ENCODE measurements at places on chromosomes 6 and 20. TPM values are rescaled to one million over a fixed set of nuclear protein-coding genes. Genes with fewer than 3 reads are reported as not detected.

DNA sequence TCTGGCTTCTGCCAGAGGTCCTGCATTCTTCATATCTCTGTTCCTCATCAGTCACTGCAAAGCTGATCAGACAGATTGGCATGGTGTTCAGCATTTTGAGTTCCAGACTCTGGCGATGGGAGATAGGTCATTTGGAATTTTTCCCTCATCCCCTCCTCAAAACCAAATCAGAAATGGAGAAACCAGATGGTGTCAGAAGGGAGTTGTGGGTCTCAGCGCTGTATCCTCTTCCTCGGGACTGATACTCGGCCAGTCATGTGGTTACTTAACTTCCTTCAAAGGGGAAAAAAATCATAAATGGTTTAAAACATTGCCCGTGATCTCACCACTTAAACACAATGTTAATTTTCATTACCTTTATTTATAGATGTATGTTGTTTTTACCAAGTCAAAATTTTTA, 75.8 kb downstream of the IGF2R start:
- no peaks in the 10 kb centered on the region for H3K36me3 ChIP-seq
- H3K27ac ChIP-seq: no peak overlapping the region
- no peaks in the 10 kb centered on the region for H3K27me3 ChIP-seq
- DNase-seq: no peak

DNA sequence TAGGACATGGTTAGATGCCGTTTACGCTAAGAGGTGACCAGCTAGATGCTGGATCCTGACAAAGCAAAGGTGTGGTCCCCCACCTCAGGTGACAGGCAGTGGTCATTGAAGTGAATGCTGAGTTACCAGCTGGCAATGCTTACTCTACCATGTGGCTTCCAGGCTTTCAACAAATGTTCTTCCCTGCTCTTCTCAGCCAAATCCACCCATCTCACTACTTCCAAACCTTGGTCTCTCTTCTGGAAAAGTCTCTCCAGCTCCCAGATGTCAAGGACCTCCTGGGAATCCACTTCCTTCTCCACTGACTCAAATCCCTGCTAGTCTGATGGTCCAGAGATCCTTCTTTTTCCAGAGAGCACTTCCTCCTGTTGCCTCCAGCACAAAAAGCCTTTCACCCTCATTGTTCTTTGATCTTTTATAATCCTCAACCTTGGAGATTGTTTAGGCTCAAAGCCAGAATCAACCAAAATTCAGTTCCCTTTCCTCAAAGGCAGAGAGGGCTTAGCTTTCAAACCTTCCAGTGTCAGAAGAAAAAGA, 228.0 kb downstream of the ZNF217 start:
- H3K27ac ChIP-seq: no peak overlapping the region
- H3K27me3 ChIP-seq: no peaks in the 10 kb centered on the region
- H3K4me3 ChIP-seq: no peak overlapping the region
- H3K36me3 ChIP-seq: no peaks in the 10 kb centered on the region
- DNase-seq: no peak

The TSHZ2 gene
- 3.9 TPM for total RNA-seq

- peak; percentile 75 for DNase-seq
- no peak overlapping the region for H3K4me3 ChIP-seq
- no peak overlapping the region for H3K27ac ChIP-seq
- H3K27me3 ChIP-seq: no peaks in the 10 kb centered on the region
- H3K4me1 ChIP-seq: no peaks in the 10 kb centered on the region
- H3K36me3 ChIP-seq: no peaks in the 10 kb centered on the region
Measured at GRCh38 chr6:99119109-99120031, 171.6 kb upstream of the FBXL4 start.

DNA sequence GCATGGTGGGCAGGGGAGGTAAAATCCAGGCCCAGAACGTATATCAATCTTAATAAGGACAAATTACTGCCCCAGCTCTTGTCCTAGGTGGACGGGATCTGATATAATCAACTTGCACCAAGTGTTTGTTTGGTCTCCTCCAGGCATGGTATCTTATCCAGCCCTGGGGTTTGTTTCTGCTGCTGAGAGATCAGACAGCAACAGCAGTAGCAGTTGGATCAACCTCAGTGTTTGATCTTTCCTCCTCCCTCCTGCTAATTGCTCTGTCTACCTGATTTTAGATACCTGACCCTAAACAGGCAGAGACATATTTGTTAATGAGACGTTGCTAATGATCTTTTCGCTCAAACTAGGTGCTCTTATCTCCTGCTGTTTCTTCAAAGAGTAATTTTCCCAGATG, 100.4 kb upstream of the BACH2 start:
- no peak overlapping the region for H3K4me3 ChIP-seq
- H3K36me3 ChIP-seq: no peaks in the 10 kb centered on the region
- DNase-seq: no peak
- no peaks in the 10 kb centered on the region for H3K27me3 ChIP-seq

GRCh38 chr20:38840053-38840893, 34.8 kb downstream of the PPP1R16B start:
- H3K36me3 ChIP-seq: no peaks in the 10 kb centered on the region
- H3K4me3 ChIP-seq: no peak overlapping the region
- no peak for DNase-seq
- H3K4me1 ChIP-seq: no peaks in the 10 kb centered on the region
- H3K27me3 ChIP-seq: no peaks in the 10 kb centered on the region

The CFAP61 gene
- total RNA-seq: not detected

GRCh38 chr6:34350137-34350933, 42.1 kb downstream of the NUDT3 start:
- H3K4me3 ChIP-seq: no peak overlapping the region
- no peaks in the 10 kb centered on the region for H3K27me3 ChIP-seq
- DNase-seq: no peak

The SYCP2 gene
- 0.88 TPM for total RNA-seq

The ENPP5 gene
- 9.1 TPM for total RNA-seq

DNA sequence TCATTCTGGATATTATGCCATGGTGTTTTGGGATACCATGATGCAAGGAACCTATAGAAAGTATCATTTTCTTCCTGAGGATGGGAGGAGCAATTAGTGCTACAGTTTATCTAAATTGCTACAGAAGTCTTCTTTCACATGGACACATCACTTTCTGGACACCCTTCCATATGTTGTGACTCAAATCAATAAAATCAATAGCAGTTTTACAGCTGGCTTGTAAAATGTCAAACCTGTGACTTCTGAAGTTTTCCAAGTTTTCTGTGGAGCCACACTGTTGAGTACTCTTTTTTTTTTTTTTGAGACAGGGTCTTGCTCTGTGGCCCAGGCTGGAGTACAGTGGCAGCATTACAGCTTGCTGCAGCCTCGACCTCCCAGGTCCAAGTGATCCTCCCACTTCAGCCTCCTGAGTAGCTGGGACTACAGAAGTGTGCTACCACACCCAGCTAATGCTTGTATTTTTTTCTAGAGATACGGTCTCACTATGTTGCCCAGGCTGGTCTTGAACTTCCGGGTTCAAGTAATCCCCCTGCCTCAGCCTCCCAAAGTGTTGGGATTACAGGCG, 24.1 kb upstream of the CD2AP start:
- no peaks in the 10 kb centered on the region for H3K27me3 ChIP-seq
- no peak overlapping the region for H3K4me3 ChIP-seq
- DNase-seq: no peak

The SMOC2 gene
- total RNA-seq: 0.75 TPM

The HCRTR2 gene
- not detected for total RNA-seq

DNA sequence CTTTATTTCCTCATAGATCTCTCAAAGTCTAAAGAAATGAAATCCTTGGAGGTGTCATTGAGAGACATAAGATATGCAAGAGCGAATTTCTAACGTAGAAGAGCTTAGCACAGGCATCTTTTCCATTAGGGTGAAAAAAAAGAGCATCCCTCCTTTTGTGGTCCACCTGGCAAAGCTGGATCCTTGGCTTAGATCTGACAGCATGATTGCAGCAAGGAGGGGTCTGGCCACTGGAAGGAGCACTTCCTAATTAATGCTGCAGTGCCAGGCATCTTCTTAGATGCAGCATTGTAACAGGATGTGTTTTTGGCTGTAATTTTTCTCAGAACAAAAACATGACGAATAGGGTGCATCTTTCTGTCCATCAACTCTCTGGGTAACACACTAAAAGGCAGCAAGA, 60.1 kb upstream of the TFAP2D start:
- no peaks in the 10 kb centered on the region for H3K36me3 ChIP-seq
- no peaks in the 10 kb centered on the region for H3K4me1 ChIP-seq
- H3K4me3 ChIP-seq: no peak overlapping the region

The MEI4 gene
- 1.0 TPM for total RNA-seq

GRCh38 chr20:32477594-32478512, 107.3 kb downstream of the NOL4L start:
- H3K27me3 ChIP-seq: no peaks in the 10 kb centered on the region
- H3K4me1 ChIP-seq: peaks cover 68% of the 10 kb centered on the region
- no peak overlapping the region for H3K4me3 ChIP-seq
- H3K27ac ChIP-seq: no peak overlapping the region
- no peaks in the 10 kb centered on the region for H3K36me3 ChIP-seq

The MCM8 gene
- 32.1 TPM for total RNA-seq

DNA sequence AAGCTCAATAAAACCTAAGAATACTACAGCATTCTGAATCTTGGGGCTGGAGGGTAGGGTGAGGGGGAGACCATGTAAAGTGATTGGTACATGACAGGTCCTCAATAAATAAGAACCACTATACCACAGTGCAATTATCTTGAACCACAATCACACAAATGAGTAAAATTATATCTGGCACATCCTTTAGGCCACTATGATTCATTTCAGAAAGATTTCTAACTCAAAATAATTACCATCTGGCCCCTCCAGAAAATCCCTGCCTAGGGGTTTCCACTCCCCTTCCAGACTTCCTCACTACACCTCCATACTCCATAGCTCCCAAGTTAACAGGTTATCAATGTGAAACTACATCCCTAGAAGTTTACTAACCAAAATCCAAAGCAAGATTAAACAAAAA, 19.7 kb downstream of the AKIRIN2 start:
- no peaks in the 10 kb centered on the region for H3K4me1 ChIP-seq
- no peak for DNase-seq
- no peak overlapping the region for H3K27ac ChIP-seq
- peaks cover 18% of the 10 kb centered on the region for H3K36me3 ChIP-seq
- no peak overlapping the region for H3K4me3 ChIP-seq

The GRIK2 gene
- total RNA-seq: 1.5 TPM

DNA sequence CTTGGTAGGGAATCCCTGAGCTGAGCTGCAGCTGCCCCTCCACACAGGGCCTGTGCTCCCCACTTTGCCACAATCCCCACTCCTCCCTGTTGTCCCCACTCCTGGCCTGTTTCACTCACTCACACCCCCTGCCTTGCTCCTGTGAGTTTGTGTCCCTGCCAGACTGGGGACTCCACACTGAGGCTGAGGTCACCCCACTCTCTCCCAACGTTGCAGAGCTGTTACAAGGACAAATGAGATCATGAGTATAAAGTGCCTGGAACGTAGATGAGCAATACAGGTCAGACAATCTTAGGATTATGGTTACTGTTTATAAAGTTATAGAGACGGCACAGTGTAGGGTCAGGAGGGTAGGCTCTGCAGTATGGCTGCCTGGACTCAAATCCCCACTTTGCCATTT, 426.0 kb upstream of the SULF2 start:
- no peak for DNase-seq
- no peak overlapping the region for H3K27ac ChIP-seq
- H3K36me3 ChIP-seq: no peaks in the 10 kb centered on the region
- no peak overlapping the region for H3K4me3 ChIP-seq

GRCh38 chr6:107061125-107062020, 33.4 kb downstream of the MTRES1 start:
- DNase-seq: peak; percentile 52
- H3K36me3 ChIP-seq: no peaks in the 10 kb centered on the region
- no peaks in the 10 kb centered on the region for H3K4me1 ChIP-seq
- no peak overlapping the region for H3K27ac ChIP-seq
- no peaks in the 10 kb centered on the region for H3K27me3 ChIP-seq

DNA sequence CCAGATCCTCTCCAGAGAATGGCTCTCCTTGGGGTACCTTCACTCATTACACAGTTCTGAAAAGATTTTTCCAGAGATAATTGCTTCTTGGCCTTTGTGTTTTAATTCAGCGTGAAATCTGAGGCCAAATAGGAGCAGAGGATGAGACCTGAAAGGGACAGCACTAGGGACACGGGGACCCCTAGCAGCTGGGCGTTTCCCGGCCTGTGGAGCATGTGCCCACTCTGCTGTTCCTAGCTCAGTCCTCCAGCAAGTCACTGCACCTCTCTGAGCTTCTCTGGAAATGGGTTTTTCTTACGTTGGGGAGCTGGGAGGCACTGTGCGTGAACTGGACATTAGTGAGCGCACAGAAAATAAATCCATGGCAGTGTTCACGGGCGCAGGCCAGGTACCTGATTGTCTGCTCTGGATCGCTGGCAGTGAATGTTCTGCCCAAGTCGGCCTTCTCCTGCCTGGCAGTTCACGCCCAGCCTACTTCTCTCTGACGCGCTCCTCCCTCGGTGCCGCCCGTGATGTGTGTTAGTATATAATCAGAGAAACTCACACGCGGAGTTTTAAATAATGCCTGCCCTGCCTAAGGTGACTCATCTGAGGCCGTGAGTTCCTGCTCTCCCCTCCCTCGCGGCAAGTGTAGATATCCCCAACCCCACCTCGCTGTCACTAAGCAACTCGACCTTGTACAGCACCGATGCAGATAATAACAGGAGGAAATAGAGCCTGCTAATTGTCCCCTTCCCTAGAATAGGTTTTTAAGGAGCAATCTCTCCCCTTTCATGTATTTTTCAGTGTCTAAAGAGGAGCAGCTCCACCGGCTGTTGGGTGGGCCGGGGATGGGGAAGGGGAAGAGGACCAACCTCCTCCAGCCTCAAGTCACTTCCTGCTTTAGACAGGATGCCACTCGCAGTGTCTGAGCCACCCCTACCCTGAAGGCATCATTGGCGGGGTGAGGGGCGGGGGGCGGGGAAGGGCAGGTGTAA, 2.7 kb upstream of the TUBB2A start:
- no peak overlapping the region for H3K27ac ChIP-seq
- H3K36me3 ChIP-seq: no peaks in the 10 kb centered on the region
- peak; percentile 36 for DNase-seq
- H3K4me1 ChIP-seq: peaks cover 56% of the 10 kb centered on the region
- no peak overlapping the region for H3K4me3 ChIP-seq
- no peaks in the 10 kb centered on the region for H3K27me3 ChIP-seq

The AIG1 gene
- total RNA-seq: 37.1 TPM

The TSBP1 gene
- total RNA-seq: not detected

GRCh38 chr6:167441715-167442206, 116.9 kb downstream of the TTLL2 start:
- peak overlapping the region; percentile 100 for H3K27ac ChIP-seq
- DNase-seq: peak; percentile 83
- peak overlapping the region; percentile 24 for H3K4me3 ChIP-seq

The CITED2 gene
- 222 TPM for total RNA-seq

- no peaks in the 10 kb centered on the region for H3K27me3 ChIP-seq
- peaks cover 33% of the 10 kb centered on the region for H3K4me1 ChIP-seq
- H3K4me3 ChIP-seq: peak overlapping the region; percentile 88
- H3K27ac ChIP-seq: no peak overlapping the region
- DNase-seq: peak; percentile 23
- peaks cover 3% of the 10 kb centered on the region for H3K36me3 ChIP-seq
Measured at GRCh38 chr20:17969884-17970409, 1.1 kb downstream of the MGME1 start.

DNA sequence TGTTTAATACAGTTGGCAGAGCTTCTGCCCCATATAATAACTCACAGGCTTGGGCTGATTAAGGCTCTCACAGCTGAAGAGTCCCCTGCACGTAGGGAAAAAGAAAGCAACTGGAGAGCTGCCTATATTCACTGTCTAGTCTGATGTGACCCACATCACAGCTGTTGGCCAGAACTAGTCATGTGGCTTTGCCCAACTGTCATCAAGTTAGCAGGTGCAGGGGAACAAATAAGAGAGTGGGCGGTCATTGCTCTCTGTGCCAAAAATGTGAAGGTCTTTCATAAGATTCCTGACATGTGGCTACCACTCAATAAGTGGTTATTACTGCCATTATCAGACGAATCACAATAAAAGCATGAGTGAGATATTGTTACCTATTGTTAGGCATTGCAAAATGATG, 665.2 kb downstream of the DOK5 start:
- H3K4me3 ChIP-seq: no peak overlapping the region
- no peak for DNase-seq
- no peaks in the 10 kb centered on the region for H3K27me3 ChIP-seq

Measured in neural progenitor cell (in vitro differentiated cells).